Posterior cingulate gyrus (tissue), 11 donors: ENCODE measurements at places on chromosomes 16 and 17.

GRCh38 chr17:6914711-6915110, 81.1 kb upstream of the ALOX12 start:
- no peak for DNase-seq

GRCh38 chr17:27263386-27263785, 30.5 kb upstream of the WSB1 start:
- no peak for DNase-seq

DNA sequence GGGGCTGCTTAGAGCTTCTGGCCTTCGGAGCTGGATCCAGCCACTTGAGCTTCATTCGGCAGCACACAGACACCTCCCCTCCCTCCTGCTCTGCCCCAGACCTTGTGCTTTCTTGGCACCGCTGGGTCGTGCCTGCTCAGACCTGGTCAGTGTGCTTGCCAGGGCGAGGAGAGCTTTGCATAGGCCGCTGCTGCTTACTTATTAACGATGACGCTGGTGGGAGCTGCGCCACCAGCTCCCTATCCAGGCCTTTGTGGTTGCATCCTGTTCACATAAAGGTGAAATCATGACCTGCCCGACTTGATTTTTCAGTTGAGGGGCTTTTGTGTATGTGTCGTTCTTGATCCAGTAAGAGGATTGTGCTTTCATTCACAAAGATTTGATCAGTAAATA, 101.1 kb downstream of the MSI2 start:
- DNase-seq: peak; percentile 81

- DNase-seq: no peak
Observed at GRCh38 chr16:12017558-12017957, 41.0 kb downstream of the SNX29 start.

GRCh38 chr17:36602030-36602748, 806 bp downstream of the MRM1 start:
- DNase-seq: no peak

DNA sequence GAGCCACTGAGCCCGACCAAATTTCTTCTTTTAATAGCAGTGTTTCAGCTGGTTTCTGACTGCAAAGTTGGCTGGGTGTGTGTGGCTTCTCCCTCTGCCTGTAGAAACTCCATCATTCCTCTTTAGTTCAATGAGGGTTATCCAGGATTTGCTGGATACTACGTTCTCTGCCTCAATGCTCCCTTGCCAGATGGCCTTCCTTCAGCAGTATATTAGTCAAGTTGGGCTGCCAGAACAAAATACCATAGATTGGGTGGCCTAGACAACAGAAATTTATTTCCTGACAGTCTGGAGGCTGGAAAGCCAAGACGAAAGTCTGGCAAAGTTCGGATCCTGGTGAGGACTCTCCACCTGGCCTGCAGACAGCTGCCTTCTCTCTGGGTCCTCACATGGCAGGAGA, 103.7 kb downstream of the NOG start:
- DNase-seq: no peak
